ENCODE measurements at places on chromosomes 2 and 18.

DNA sequence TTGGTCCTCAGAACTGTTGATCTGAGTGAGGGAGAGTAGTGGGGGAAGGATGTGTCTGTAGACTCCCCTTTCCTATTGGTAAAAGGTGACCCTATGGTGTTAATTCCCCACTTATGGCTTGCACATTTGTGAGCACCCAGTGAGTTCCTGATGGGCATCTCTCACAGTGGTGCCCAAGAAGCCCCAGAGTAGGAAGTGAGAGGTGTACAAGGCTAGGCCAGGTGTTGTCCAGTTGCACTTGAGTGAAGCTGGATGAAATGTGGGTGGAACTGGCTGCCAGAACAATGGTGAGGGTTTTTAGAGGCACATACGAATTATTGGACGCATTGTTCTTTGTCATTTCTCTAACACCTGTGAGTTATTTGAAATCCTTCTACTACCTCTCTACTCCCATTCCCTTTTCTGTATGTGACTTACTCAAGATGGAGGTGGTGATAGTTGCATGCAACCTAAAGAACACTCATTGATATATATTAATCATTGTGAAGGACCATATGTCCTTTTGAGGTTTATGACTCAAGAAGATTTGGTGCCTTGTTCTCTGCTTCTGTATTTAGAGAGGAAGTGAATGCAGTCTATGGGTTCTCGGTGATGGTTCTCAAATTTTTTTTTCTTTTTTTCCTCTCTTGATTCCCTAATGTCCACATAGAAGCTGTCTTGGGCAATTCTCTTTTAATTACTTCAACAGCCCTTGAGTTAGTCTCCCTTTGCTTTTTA is 162.7 kb downstream of the FSHR start:
- DNase-seq, result no peak

DNA sequence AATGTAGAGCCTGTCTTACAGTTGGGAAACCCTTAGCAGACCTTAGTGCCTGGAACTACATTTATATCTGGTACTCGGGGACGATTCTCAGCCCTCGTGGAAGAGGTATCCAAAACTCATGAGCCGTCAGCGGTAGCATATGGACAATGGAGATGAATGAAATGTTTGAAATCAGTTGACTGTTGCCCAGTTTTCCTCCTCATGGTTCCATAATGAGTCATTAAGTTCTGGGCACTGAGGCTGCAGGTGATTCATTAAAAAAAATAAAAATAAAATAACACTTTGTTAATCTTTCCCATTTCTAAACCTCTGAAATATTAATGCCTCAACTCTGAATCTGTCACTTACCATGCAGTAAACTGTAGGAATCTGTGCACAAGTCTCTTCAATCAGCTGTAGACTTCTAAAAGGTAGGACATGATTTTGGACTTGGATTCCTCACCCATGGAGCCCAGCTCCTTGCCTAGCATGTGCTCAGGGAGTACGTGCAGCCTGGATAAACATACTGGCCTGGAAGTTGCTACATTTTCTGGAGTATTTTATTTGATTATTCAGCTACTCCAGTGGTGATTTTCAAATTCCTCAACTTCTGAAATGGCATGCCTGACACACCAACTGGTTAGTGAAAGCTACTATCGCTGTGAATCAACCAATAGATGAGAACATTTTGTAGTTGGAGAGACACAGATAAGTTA is 979.2 kb downstream of the CNTNAP5 start:
- no peak for DNase-seq

- DNase-seq, result peak; percentile 38
Measured at GRCh38 chr2:46848447-46848846, 67.2 kb downstream of the MCFD2 start.

- no peak for DNase-seq
Measured at GRCh38 chr2:167420211-167420610, 531.9 kb downstream of the XIRP2 start.

- DNase-seq, result peak; percentile 100
Measured at GRCh38 chr2:46097714-46098480, 199.3 kb upstream of the EPAS1 start.

GRCh38 chr2:216415541-216415940 is 3.3 kb downstream of the SMARCAL1 start:
- DNase-seq, result no peak

DNA sequence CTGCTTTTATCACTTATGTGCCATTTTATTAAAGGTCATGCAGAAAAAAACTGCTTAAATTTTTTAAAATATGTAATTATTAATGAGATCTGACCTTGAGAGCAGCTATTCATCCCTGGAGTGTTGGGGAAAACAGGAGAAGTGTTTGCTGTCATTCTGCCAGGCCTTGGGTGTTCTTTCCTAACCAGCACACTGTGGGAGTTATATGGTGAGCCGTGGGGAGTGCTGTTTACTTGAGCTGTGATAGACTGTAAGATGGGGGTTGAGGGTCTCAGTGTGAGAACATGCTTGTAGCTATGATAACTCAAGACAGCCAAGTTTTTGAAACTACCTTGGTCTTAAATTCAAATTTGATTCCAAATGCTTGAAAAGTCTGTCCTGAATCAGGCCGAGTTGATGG is 101.3 kb upstream of the ARHGAP28 start:
- peak; percentile 5 for DNase-seq

GRCh38 chr2:68741805-68742306 is 7.2 kb downstream of the ARHGAP25 start:
- peak; percentile 33 for DNase-seq

DNA sequence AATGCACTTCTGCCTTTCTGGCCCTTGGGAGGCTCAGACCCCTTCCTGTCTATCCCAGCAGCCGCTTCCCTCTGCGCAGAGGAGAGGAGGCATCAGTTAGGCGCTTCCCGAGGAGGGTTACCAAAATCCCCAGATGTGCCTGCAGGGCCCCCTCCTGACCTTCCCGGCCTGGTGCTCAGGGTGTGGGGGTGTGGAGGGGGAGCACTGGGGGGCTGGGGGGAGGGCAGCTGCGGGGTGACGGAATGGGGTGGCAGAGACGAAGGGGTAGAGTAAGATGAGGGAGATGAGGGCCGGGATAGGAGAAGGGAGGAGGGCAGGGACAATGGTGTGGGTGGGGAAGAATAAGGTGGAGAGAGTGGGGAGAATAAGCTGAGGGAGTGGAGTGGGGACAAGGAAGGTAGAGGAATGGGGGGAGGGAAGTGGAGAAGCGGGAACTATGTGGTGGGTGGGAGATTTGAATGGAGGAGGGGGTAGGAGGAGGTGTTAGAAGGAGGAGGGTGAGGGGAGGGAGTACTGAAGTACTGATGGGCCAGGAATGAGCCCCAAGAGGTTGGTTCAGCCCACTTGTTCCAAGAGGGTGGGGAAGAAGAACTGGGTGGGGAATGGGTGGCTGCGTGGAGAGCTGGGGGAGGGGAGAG is 6.5 kb upstream of the ZAP70 start:
- DNase-seq, result no peak

- DNase-seq, result no peak
Measured at GRCh38 chr2:157281316-157281715, 23.8 kb downstream of the GALNT5 start.

- peak; percentile 24 for DNase-seq
Measured at GRCh38 chr2:79994161-79994560, 310.4 kb downstream of the LRRTM1 start.

GRCh38 chr2:150209746-150210145 is 277.7 kb downstream of the RND3 start:
- DNase-seq, result no peak

DNA sequence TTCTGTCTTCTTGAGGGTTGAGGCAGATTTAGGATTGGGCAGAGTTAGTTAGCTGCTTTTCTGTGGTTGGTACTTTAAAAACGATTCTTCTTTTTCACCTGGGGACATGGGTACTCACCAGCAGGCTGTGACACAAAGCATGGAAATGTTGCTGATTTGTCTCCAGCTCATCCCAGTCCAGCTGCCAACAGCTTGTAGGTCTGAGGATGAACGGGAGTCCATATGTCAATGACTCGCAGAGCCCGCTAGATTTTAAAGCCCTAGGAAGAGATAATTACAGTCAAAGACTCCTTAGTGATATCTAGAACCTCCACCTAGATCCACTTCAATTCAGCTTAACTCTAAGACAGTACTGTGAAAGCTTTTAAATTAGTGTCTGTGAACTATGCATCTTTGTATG is 20.8 kb downstream of the DOK1 start:
- DNase-seq, result no peak

DNA sequence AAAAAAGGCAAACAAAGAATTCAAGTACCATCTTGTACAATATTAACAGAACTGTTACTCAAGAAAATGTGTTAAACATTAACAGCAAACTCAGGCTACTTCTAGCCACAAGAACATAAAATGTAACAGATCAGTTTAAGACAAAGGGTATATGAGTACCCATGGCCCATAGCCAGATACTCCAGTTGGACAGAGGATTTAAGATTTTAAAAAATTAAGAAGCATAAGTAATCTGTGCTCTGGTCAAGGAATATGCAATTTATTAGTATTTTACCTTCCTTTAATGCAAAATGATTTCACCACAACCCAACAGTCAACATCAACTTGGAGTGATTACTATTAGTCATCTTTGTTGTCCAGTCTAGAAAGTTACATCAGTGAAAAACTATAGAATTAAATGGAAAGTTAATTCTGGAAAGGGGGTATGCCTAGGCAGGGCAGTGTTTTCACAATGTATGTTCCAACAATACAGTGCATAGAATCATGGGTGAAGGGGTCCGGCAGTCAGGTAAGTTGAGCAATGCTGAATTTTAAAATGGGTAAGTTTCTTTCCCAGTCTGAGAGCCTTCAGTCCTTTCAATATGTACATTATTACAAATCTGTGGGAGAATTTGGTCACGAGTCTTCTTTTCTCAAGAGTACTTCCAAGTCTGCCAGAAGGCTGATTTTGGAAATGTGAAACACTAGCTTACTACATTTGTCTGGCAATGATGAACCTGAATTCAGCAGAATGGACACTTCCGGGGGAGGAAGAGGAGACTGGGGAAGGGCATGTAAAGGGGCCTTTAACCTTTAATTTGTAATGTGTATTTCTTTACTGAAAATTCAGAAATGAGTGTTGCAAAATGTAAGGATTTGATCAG is 34.5 kb downstream of the SFT2D3 start:
- DNase-seq, result peak; percentile 7

- no peak for DNase-seq
Measured at GRCh38 chr2:177746358-177746757, 326.2 kb downstream of the PDE11A start.

DNA sequence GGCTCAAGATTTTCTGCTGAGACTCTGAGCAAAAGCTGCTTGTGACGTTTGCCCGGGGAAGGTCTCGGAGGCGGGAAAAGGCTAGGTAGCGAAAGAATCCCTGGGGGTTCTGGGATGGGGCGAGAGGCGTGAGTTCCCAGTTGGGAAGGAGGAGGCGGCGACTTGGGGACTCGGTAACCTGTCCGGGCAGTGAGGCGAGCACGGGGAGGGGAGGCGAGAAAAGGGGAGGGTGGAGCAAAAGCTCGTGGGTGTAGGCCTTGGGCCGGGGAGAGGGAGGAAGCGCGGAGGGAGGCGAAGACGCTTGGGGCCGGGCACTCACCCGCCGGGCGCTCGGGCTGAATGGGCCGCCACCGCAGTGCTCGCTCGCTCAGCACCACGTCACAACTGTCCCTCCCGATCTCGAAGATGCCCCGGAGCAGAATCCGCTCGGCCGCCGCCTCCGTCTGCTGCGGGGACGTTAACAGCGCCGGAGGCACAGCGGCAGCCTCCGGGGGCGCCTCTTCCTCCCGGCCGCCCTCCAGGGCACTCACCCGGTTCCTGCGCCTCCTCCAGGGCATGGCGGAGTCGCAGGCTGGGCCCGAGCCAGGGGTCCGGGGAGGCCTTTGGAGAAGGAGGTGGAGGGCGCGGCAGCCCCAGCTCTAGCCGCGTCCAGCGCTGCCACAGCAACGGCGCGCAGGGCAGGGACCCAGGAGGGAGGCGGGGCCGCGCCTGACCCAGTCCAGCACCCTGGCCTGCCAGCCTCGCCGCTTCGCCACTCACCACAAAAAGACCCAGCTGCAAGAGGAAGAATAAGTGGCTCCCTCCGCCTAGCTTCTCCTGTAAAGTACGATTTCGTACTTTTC is at the start of gene CERKL:
Gene CERKL, minus strand, starts transcription at position 656 of the 842 bp plus-strand sequence. Its CDS starts 99 bp downstream, at position 557.
- peak; percentile 8 for DNase-seq

- peak; percentile 4 for DNase-seq
Measured at GRCh38 chr18:38751898-38752297, 1186.3 kb upstream of the CELF4 start.

- DNase-seq, result no peak
Measured at GRCh38 chr2:127199223-127199622, 20.9 kb downstream of the CYP27C1 start.

- DNase-seq, result no peak
Measured at GRCh38 chr2:154093856-154094255, 222.1 kb downstream of the GALNT13 start.

- no peak for DNase-seq
Measured at GRCh38 chr18:70235478-70235877, 30.0 kb upstream of the RTTN start.

- DNase-seq, result no peak
Measured at GRCh38 chr2:226488034-226488433, 311.6 kb downstream of the IRS1 start.

DNA sequence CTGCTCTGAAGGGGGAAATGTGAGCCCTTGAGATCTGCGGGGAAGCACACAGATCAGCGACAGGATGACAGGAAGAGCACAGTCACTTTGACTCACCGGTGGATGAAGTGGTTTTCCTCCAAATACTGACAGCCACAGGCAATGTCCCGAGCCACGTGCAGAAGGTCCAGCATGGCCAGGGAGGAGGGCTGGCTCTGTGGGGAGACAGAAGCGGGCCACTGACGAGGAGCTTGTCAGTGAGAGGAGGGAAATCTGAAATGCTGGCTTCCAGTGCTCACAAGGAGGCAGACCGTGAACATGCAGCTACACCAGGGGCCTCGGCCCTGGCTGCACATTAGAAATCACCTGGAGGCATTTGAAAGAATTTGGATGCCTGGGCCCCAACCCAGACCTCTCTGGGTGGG is 98.7 kb downstream of the CLIP4 start:
- DNase-seq, result no peak

GRCh38 chr2:179355881-179356280 is 91.2 kb upstream of the SESTD1 start:
- DNase-seq, result peak; percentile 53

- no peak for DNase-seq
Measured at GRCh38 chr2:85994421-85994777, 105.6 kb upstream of the ST3GAL5 start.

GRCh38 chr2:176172007-176172894 is 15.1 kb downstream of the HOXD3 start:
- DNase-seq, result no peak

GRCh38 chr2:17915811-17916518 is 37.5 kb downstream of the KCNS3 start:
- DNase-seq, result no peak

DNA sequence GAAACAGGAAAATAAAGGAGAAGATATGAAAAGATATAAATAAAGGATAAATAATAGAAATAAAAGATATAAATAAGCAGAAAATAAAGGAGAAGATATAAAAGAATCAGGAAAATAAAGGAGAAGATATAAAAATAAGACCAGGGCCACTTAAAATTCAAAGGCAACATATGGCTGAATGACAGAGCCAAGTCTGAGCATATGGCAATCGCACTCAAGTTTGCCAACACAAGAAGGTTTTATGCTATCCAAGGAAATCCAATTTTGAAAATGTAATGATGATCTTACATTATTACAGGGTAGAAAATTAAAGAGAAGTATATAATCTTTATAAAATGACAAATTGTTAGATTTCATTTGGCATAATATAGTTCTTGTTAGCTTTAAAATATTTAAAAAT is 33.6 kb downstream of the USP40 start:
- no peak for DNase-seq
